ENCODE measurements at places on chromosomes 1 and 21.

- DNase-seq: no peak
Measured at GRCh38 chr1:210739627-210740026, 394.3 kb downstream of the KCNH1 start.

DNA sequence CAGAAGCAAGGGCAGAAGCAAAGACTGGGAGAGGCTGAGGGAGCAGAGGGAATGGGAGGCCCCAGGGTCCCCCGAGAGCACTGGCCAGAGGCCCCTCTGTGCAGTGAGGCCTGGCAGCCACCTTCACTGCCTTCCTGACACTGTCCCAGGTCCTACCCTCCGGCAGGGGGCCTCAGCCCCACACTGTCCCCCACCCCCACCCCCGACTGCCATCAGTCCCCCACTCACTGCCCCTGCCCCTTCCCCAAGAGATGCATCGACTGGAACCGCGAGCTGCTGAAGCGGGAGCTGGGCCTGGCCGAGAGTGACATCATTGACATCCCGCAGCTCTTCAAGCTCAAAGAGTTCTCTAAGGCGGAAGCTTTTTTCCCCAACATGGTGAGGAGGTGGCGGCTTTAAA lies 13.0 kb upstream of the PADI6 start:
- no peak for DNase-seq

GRCh38 chr1:107525145-107525544 lies 384.3 kb downstream of the NTNG1 start:
- DNase-seq: no peak

- no peak for DNase-seq
Measured at GRCh38 chr1:23915466-23915865, 2.3 kb upstream of the CNR2 start.

DNA sequence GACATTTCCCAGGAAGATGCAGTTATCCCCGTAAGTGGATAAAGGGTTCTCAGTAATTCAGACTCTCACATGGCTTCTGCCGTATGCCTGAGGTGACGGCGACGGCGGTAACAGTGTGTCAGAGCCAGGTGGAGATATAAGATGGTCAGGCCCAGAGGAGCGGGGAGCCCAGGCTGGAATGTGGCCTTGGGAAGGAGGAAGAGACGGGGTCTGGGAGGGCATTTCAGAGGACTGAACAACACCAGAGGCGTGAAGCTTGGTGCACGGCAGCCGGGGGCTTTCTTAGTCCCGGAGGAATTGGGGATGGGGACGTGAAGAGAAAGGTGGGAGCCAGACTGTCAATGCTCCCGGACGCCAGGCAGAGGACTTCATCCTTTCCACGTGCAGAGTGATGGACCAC lies 1.0 kb downstream of the RER1 start:
- DNase-seq: no peak

GRCh38 chr1:93871366-93871765 lies 7.6 kb downstream of the DNTTIP2 start:
- no peak for DNase-seq

DNA sequence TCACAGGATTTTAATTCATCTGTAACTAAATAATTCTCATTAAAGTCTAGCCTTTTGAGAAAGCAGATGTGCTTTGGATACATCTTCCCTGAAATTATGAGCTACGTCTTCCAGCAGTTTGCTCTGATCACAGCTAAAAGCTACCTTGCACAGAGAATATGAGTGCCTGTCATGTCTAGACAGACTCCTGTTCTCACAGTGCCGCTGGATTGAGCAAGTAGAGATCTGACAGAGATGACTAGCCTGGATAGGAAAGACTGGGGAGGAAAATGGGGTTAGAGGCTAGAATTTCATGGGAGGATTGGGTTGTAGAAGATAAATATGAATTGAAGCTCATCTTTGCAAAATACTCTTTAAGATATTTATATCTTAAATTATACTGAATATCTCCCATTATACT lies 24.1 kb downstream of the CEPT1 start:
- DNase-seq: no peak

- DNase-seq: no peak
Measured at GRCh38 chr1:186680245-186681061, at the start of gene PTGS2. Gene PTGS2 (minus strand): TSS chr1:186680423. CDS start chr1:186680290, 133 bp downstream.

DNA sequence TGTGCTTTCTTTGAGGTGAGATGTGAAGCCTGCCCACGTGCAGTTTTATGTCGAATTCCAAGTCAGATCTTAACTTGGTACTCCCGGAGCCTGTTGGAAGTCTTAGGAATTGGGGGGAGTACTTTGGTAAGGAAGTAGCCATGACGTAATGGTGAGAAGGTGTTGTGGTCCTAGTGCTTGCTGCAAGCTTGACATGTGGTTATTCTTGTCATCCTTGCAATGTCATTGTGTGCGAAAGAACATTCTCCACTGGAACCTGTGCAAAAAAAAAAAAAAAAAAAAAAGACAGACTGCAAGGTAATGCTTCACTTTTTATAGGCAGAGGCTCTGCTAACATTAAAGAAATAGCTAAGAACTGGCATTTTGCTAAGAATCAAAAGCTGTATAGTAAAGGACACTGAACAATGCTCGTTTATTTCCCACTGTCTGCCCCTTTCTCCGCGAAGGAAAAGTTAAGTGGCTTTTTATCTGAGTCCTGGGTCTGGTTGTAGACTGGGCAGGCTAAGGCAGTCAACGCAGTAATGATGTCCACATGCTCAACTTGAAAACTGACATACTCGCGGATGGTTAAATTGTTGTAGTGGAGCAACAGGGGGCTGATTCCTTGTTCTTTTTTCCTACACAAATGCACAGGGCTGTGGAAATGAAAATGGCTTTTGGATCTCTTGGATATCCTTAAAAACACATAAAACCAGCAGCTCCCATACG lies 2.1 kb downstream of the KAZN start:
- DNase-seq: no peak
